NCI-H1417 (cell line): ENCODE measurements at places on chromosomes 16 and 17.

GRCh38 chr16:72602499-72602898 lies 430.5 kb upstream of the PMFBP1 start:
- DNase-seq, result no peak

- DNase-seq, result peak; percentile 14
Measured at GRCh38 chr16:19210280-19210924, 42.4 kb downstream of the SYT17 start.

GRCh38 chr16:75390926-75391653 lies 42.2 kb downstream of the CFDP1 start:
- DNase-seq, result no peak

GRCh38 chr16:73226675-73227074 lies 178.7 kb upstream of the ZFHX3 start:
- no peak for DNase-seq

DNA sequence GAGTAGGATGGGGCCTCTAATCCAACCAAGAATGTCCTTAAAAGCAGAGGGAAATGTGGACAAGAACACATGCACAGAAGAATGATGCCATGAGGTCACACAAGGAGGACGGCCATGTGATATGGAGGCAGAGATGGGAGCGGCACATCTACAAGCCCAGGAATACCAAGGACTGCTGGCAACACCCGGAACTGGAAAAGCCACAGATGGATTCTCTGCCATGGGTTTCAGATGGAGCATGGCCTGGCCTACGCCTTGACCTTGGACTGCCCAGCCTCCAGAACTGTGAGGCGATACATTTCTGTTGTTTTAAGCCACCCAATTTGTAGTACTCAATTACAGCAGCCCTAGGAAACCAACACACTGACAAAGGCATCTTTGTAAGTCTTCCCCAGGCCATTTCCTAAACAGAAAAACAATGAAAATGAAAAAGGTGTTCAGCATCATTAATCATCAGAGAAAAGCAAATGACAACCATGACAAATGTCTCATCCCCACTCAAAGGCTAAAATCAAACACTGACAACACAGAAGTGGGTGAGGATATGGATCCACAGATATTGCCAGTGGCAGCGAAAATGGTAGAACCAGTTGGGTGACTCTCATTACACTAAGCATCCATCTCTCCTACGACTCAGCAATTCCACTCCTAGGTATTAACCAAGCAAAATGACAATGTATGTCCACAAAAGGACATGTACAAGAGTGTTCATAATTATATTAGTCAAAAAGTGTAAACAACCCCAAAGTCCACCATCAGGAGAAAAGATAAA lies 76.9 kb upstream of the CNEP1R1 start:
- no peak for DNase-seq

- no peak for DNase-seq
Measured at GRCh38 chr17:63955232-63955631, 17.5 kb downstream of the SCN4A start.

DNA sequence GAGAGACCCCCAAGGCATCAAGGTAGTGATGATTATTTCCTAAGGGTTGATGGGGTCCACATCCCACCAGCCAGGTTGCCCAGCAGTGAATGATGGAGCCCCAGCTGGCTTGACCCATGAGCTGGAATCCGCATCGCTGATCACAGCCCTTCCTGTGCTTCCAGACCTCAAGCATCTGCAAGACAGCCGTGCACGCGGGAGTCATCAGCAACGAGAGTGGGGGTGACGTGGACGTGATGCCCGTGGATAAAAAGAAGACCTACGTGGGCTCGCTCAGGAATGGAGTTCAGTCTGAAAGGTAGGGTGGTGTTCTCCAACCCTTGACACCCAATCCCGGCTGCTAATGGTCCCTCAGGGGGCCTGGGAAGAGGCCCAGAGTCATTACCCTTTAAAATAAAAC lies 69.3 kb downstream of the CRISPLD2 start:
- no peak for DNase-seq

- no peak for DNase-seq
Measured at GRCh38 chr17:79048826-79049755, 25.1 kb downstream of the C1QTNF1 start.

DNA sequence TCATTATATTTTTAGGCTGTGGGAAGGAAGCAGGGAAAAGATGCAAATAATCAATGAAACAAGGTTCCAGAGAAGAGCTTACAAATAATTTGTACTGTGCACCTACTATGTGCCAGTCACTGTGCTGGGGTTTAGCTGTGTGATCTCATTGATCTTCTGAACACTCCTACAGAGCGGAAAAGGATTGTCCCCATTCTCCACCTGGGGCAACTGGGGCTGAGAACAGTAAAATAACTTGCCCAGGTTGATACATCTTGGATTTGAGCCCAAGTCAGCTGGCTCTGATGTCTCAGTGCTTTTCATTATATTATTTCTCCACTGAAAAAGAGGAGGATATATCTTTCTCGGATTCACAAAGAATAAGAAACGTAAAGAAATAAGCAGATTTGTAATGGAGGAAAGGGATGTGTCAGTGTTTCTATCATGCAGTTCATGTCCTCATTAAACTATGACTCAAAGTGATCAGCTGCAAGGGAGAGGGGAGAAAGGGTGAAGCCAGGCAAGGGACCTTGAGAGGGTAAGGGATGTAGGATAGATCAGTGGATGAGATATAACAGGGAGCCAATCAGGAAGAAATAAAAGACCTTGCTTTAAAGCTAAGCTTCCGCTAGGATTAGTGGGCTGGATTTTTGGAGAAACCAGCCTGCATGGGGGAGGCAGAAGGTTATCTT lies 143.6 kb upstream of the NOL11 start:
- no peak for DNase-seq

DNA sequence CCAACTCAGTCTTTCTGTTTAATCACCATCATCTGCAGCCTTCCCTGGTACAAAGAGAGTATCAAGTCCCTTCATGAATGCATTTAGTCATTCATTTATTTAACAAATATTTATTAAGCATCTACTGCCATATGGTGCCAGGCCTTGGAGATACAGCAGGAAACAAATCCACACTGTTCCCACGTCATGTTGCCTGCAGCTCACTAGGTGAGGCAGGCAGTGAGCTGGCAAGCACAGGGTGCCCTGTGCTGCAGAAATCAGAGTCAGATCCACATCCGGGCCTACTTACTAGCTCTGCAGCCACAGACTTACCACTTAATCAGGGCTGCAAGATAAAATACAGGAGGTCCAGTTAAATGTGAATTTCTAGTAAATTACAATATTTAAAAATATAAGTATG lies 38.5 kb upstream of the CES5A start:
- DNase-seq, result no peak

GRCh38 chr16:88440686-88441405 lies 12.2 kb upstream of the ZFPM1 start:
- no peak for DNase-seq

DNA sequence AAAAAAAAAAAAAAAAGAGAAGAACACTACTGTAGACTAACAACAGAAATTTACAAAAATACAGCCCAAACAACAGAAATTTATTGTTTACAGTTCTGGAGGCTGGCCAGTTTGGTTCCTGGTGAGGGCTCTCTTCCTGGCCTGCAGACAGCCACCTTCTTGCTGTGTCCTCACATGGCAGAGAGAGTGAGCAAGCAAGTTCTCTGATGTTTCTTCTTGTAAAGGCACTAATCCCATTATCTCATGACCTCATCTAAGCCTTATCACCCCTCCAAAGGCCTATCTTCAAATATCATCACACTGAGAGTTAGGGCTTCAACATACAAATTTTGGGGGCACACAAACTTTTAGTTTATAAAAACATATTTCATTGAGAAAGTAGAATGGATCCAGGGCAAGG lies 7.3 kb downstream of the ARSG start:
- DNase-seq, result no peak
